LNCaP clone FGC (cell line): ENCODE measurements at places on chromosomes 6 and 20.

DNA sequence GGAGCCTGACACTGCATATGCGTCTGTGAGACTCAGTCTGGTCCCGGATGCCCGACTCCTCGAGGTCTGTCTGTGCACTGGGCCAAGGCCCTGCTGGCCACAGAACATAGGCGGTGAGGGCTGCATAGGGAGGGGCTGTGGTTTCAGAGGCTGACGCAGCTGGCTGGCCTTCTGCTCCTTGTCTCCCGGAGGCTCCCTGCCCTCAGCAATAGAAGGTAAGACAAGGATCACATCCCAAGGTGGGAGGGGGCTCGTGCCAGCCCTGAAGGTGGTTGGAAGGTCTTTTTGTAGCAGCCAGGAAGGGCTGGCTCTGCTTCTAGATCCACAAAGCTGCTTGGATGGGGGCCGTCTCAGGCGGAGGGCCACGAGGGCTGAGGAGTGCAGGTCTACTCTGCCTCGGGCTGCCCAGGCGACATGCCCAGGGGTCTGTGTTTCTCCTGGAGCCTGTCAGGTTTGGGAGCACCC is 239.8 kb upstream of the SULF2 start:
- DNase-seq, result no peak

DNA sequence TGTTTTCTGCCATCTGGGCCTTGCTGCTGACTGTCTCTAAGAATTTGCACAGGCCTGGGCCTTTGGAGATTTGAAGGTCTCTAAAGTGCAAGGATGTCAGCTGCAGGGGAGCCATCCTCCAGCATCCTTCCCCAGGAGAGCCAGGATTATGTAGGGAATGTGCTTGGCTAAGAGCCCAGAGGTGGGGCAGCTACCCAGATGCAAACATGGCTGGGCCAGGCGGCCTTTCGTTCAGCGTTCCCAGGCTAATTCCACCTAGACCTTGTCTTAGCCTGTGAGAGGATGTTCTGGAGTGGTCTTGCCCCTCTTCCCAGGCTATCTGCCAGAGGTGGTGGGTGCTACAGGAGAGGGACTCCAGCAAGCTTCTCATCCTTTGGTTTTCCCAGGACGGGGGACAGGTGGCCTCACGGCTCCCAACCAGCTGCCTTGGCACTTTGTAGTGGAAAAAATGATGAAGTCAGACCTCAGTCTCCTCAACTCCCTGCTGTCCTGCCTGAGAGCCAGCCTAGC is 7.7 kb upstream of the PTGIS start:
- no peak for DNase-seq

DNA sequence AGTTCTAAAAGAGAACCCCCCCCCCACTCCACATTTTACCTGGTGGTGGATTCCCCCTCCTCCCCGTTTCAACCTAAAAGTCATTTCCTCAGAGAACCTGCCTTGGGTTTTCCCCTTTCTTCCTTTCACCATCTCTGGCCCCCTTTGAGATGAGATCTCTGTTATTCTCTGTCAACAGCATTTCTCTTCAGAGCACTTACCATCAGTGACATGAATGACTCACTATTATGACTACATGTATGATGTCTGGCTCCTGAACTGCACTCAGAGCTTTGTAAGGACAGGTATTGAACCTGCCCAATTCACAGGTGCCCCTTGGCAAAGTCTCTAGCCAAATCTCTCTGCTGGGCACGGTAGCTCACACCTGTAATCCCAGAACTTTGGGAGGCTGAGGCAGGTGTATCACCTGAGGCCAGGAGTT is 61.4 kb upstream of the JARID2 start:
- no peak for DNase-seq

DNA sequence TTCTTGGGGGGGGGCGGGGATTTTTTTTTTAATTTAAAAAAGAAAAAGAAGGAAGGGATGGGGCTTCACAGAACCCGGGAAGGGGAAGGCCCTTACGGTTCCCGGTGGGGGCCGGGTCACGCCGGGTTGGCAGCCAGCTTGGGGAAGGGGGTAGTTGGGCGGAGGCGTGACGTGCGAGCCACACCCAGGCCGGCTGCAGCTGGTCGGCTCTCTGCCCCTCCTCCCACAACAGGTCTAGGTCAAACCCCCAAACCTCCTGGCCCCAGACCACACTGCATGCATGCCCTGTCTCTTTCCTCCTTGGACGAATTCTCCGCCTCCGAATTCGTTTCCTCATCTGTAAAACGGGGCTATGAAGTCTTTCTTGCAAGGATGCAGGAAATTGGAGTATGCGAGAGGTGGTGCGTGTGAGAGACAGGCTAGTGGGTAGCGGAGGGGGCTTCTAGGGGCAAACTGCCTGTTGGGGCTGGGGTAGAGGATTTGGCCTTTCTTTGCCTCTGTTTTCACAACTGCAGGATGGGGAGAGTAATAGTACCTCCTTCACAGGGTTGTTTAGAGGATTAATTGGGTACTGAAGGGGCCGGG is 828 bp downstream of the HCK start:
- no peak for DNase-seq

DNA sequence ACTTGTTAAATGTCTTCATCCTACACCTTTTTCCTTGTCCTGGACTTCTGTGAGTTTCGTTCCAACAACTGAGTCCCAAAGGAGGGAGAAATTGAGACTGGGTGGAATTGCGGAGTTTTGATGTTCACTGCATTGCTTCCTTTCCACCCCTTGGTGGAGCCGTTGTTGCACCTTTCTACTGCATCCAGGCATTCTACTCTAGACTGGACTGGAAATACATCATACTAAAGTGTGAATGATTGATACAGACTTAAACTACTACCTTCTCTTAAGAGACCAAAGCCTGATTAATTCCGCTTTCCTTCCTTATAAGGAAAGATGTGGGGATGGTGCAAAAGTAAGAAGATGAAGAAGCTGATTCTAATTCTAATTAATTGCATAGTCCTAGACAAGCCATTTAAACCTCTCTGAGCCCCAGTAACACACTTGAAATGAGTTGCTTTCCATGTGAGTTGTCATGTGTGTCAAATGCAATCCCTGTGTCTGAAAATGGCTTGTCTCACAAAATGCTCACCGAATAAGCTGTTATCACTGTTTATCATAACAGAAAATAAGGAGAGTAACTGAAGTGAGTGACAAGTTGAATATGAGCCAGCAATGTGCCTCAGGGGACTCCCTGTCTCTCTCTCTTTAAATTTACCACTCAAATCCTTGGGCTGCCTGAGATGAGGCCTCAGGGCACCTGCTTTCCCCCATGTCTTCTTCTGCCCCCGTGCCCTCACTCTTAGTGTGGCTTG is 338.3 kb upstream of the CHD6 start:
- peak; percentile 11 for DNase-seq

- DNase-seq, result no peak
Observed at GRCh38 chr6:52571099-52571755, 5.6 kb downstream of the TRAM2 start.
